AG08396 (cell line): ENCODE measurements at places on chromosomes 7 and 10.

DNA sequence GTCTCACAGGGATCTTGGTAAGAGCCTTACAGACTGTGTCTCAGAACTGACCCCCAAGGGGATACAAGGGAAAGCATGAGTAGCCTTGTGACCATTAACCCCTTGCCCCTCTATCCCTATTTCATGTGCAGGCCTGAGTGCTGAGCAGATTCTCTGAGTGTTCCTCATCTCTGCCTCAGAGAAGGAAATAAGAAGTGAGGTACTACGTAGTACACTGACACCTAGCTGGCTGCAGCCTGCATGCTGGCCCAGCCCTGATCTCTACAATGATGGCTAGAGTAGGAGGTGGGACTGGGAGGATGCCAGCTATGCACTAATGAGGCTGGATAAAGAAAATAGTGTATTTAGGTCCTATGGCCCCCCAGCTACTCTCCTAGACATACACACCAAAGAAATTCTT, 174.9 kb upstream of the HPS1 start:
- no peak for DNase-seq

- no peak for DNase-seq
Observed at GRCh38 chr10:95782318-95782717, 26.4 kb downstream of the ENTPD1 start.

- peak; percentile 88 for DNase-seq
Observed at GRCh38 chr10:132627666-132628531, 90.3 kb downstream of the INPP5A start.

GRCh38 chr10:73414230-73414945, 530 bp upstream of the ANXA7 start:
- no peak for DNase-seq

- DNase-seq, result no peak
Observed at GRCh38 chr10:64112701-64113355, 591.6 kb downstream of the REEP3 start.

- no peak for DNase-seq
Observed at GRCh38 chr7:113076703-113077102, 9.9 kb downstream of the GPR85 start.

DNA sequence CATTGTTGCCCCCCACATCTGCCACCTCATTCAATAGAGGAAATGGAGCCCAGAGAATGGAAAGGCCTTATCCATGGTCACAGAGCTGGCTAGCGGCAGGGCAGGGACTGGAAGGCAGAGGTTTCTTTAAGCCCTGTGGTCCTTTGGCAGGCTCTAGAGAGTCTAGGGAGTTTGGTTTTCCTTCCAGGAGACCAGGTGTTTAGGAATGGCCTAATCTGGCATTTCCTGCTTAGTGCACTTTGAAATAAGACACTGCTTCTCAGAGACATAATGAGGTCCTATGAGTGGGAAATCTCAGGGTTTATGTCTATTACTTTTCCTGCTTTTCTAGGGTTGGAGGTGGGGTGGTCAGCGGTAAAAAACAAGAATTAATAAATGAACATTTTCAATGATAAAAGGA, 6.1 kb downstream of the MARVELD1 start:
- DNase-seq, result no peak
